Stimulated activated CD4-positive, alpha-beta T cell treated with anti-CD3 and anti-CD28 coated beads, Interleukin-1b, Interleukin-23, amount 100 ng/mL, for 4 hours (primary cell): ENCODE measurements at places on chromosomes 7 and 10.

DNA sequence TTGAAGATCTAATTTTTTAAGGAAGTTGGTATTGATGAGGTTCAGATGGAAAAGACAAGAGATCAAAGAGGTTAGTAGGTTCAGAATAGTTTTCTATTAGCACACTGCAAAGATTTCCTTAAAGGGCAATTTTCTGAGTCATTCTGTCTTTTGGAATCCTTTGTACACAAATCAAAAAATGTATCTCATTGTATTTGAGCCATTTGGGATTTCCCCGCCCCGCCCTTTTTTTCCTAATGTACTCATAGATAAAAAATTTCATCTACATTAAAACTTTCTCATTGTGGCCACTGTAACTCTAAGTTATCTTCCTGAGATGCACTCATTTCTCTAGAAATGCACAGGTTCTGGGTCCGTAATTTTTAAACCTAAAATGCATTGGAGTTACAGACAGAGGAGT, 12.1 kb downstream of the GIMAP6 start:
- peak; percentile 28 for DNase-seq

- DNase-seq: no peak
Measured at GRCh38 chr10:116756277-116756676, 13.9 kb upstream of the HSPA12A start.

GRCh38 chr7:107111196-107111595, 57.6 kb upstream of the HBP1 start:
- DNase-seq: no peak

DNA sequence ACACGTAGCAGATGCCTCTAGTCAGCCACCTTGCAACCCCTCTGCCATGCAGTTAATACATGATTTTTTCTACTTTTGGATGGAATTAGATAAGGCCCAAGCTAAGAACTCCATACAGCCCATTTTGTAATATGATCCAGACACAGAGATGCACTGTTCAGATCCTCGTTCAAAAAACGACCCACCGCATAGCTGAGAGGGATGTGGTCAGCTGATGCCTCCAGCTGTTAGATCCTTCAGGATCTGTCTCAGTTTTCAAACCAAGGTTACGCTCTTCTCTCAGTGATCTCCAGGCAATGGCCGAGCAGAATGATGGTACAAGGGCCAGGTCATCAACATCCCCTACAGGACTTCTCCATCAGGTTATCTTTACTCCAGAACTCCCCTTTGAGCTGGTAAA, 881.7 kb upstream of the C7orf33 start:
- no peak for DNase-seq

DNA sequence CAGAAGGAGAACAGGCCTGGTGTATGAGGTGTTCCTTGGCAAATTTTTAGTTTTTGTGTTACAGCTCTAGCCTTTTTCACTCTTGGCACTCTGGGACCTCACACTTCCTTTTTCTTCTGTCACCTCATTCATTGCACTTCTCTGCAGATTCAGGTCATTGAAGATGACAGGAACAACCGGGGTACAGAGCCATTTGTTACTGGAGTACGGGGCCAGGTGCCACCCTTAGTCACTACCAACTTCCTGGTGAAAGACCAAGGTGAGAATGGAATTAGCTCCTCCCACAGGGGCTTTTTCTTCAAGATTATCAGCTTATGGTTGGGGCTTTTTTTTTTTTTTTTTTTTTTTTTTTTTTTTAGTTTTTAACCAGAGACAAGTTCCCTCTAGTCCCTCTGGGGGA, 18.5 kb upstream of the CHCHD1 start:
- DNase-seq: no peak

GRCh38 chr10:98150544-98150943, 16.1 kb downstream of the R3HCC1L start:
- no peak for DNase-seq

DNA sequence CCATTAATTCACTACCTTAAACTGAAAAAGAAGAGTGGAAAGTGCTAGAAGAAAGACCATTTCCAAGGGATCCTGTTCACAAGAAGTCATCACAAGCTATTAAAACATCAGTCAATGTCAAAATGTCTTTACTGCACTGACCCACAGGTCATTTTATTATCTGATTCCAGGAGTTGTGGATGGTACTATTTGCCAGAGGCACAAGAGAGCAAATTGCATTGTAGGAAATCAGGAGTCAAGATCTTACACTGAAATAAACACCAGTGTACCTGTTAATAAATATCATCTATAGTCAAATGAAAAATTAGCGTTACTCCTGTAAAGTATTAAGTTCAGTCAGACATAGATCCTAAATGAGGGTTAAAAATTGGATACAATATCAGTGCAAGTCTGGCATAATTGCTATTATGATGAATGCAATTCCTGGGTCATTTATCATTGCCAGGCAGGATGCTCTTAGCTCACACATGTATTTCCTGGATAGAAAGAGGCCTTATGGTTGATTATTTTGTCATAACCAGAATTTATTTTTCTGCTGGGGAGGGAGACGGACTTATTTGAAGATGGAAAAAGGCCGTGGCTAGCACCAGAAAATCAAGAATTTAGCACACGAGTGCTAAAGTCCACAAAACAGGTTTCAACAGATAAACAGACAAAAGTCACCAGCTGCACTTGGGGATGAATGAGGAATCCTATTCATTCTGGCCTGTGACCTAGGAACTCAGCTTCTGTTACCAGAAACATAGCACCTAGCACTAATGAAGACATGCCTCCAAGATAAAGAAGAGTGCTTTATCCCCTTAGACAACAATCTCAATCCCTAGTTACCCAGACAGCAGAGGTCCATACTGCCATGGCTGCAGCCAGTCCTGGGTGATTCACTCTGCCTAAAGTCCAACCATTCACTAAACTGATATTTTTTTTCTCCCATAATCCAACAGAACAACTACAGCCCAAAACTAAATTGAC, 683.1 kb upstream of the POM121L12 start:
- no peak for DNase-seq

GRCh38 chr7:156640949-156641485, 443 bp downstream of the RNF32 start:
- peak; percentile 11 for DNase-seq

DNA sequence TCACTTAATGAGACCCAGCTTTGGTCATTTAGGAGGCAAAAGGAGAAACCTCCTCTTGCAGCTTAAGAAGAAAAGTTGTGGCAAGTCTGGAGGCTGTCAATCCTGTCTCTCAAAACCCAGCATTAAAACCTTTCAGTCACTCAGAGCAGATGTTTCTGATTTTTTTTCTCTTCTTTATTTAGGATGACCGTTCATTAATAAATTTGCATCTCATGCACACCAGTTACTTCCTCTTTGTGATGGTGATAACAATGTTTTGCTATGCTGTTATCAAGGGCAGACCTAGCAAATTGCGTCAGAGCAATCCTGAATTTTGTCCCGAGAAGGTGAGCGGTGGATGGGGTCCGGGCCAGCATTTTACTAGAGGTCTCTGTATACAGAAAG, 32.0 kb downstream of the TMEM248 start:
- DNase-seq: no peak

DNA sequence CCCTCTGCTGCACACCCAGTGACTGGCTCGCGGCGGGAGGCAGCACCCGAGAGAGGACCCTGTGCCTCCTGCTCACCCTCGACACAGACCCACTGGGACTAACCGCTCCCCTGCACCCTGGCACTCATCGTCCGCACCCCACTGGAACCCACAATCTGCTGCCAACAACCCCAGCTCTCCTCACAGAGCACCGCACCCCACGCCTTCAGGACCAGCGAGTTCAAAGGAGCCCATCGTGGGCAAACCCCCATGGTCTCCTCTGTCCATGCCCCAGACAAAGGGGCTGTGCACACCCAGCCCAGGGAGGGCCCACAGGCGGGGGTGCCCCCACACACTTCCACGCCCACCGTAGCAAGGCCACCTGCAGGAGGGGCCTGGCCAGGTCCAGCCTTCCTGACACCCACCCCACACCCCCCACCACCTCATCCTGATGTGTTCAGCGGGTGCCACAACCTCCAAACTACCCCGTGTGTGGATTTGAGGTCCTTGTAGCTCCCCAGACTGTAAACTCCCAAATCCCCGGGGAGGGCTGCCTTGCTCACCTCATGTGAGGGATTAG, 14.0 kb downstream of the RASGEF1A start:
- DNase-seq: no peak

DNA sequence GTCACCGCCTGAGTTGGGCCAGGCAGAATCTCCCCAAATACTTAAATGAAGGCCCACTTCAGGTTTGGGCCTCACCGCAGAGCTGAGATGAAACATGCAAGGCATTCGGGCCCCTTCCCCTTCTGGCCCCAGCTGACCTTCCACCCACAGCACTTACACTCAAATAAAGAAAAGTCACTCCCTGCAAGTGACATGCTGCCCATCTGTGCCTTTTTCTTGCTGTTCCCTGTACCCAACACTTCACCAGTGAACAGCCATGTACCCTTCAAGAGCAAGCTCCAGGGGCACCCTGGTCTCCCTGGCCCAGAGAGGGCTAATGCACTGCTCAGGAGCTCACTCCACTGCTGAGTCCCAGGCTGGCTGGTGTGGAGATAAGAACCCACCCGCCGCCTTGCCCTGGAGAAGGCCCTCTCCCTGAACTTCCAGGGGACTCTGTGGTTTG, 40.7 kb downstream of the ZCCHC24 start:
- no peak for DNase-seq

- DNase-seq: no peak
Measured at GRCh38 chr7:51070151-51070550, 246.5 kb downstream of the COBL start.

GRCh38 chr7:155342313-155342712, 44.6 kb downstream of the INSIG1 start:
- DNase-seq: no peak
